ENCODE measurements at places on chromosomes 5 and 9.
A peak's percentile ranks its signal among the peaks of the same experiment; 100 is the strongest.

DNA sequence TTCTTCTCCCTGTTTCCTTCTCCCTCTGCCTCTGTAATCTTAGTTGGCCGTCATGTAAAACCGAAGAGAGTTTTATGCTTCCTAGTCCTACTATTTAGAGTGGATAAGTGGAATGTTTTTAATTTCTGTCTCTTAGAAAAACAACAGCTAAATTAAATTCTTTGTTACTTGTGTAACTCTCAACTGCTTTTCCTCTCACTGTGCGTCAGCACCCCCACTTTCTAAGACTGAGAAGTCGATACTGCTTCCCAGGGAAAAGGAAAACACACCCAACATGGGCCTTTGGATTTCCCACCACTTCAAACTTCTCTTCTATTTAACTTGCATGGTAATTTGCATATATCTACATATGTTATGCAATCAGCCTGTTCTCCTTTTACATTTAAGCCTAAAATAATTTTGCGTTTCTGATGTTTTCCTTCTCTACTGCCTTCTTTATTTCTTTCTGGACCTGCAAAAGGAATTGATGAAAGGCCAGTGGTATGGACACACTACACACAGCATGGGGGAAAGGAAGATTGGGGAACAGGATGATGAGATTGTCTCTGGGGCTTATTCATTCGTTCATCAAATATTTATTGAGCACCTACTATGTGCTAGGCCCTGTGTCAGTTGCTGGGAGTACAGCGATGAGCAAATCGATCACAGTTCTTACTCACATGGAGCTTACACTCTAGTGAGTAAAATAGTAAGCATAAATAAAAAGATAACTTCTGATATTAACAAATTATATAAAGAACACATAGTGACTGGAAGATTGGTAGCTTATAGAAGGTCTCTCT is 52.5 kb upstream of the CTNNA1 start:
- DNase-seq = no peak

DNA sequence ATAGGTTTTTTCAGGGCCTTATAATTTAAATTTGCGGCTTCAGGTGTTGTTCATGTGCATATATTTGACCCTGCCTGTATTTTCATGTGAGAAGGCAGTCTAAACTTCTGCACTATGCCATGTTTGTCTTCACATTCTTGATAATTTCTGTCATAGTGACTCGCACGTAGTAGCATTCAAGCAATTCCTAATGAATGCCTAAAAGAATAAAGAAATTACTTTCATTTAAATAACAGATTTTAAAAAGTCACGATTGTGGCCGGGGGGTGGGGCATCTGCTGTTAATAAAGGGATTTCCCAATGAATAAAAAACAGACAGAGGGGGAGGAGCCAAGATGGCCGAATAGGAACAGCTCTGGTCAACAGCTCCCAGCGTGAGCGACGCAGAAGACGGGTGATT is 318.0 kb downstream of the ADAMTS6 start:
- DNase-seq = peak; percentile 65

DNA sequence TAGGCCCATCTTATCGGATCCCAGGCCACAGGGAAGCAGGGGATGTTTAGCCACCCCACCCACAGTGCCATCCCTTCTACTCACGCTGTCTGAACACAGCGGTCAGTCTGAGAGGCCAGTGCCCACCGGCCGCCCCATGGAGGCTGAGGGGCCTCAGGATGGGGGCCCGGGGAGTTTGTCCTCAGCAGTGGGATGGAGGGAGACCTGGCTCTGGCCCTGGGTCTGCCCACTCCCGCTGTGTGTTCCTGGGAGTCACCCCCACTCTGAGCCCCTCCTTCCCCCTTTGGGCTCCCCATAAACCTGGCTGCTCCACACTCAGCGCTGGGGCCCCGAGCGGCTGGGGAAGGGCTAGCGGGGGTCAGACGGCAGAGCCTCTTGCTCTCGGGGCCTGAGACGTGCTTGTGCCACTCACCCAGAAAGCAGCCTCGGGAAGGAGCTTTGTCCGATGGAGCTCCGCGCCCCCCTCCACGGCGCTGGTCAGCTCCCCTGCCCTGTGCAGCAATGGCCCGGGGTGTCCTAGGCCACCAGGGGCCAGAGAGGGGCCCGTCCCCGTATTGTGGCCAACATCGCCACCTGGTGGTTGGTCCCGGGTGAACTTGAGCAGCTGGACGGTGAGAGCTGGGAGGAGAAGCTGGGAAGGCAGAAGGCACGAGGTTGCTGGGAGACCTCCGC is 10.9 kb upstream of the LAMC3 start:
- DNase-seq = no peak

DNA sequence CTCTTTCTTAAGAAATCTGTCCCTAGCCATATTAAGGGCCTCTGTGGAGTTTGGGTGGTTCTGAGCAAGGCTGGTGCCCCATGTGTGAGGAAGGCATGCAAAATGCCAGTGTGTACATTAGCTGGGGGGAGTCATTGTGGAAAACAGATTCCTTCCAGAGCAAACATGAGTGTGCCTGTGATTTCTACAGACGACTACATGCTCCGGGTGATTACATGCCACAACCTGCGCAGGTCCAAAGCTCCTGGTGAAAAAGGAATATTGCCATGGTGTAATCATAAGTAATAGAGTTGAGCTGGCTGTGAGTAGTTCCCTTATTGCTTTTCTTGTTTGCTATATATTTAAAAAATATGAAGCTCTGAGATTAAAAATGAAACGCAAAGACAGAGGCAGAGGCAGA is 102.1 kb downstream of the ACER2 start:
- no peak for DNase-seq

- DNase-seq = no peak
Observed at GRCh38 chr5:102762562-102763227, 7.6 kb downstream of the PAM start.
